ENCODE measurements at places on chromosomes 6 and 20.

DNA sequence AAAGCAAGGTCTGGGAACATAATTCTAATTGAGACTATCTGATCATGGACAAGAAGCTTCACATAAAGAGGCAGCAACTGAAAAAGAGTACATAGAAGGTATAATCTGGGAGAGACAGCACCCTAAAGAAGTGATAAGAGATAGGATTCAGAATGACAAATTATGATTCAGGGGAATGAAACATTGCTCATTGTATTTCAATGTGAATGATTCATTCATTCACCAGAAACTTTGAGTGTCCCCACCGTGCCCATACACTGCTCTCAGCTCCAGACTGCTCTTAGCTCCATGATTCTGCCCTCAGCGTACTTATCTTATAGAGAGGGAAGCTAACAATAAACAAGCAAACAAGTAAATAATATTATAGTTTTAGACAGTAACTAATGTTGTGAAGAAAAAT is 329.3 kb upstream of the IRAK1BP1 start:
- no peak for DNase-seq

GRCh38 chr20:16167423-16168130 is 405.7 kb downstream of the KIF16B start:
- DNase-seq: no peak

DNA sequence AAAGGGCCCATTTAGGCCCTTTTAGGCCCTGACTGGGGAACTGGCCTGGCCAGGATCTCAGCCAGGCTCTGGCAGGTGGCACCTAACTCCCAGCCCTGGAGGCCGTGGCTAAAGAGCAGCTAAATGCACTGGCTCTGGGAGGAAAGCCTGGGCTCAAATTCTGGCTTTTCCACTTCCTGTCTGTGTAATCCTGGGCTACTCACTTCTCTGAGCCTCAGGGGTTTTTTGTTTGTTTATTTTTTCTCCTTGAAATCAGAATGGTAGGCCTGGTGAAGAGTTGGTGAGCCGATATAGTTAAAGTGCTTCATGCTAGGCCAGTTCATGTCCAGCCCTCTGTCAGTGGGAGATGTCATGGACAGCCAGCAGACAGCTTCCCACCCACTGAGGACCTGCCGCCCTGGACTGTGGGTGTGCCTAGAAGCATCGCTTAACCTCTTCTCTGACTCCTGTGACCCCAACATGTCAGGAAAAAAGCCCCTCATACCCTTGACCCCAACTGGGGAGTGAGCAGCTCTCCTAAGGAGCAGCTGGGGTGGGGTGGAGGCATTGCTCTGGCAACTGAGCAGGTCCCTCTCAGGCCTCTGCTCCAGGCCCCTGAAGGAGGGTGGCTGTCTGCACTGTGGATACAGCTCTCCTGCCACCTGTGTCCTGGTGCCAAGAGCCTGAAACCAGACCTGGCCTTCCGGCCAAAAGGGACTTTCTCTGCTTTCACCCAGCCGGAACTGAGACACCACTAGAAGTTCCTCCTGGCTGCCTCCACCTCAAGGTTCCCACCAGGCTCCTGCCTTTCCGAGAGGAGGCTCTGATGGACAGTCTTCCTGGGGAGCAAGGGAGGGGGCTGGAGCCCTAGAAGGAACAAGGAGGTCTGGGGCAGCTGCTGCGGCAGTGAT is 57.2 kb upstream of the MYL9 start:
- no peak for DNase-seq

- no peak for DNase-seq
These were observed 94.3 kb downstream of the RAMACL start for GRCh38 chr6:166492092-166492741.

DNA sequence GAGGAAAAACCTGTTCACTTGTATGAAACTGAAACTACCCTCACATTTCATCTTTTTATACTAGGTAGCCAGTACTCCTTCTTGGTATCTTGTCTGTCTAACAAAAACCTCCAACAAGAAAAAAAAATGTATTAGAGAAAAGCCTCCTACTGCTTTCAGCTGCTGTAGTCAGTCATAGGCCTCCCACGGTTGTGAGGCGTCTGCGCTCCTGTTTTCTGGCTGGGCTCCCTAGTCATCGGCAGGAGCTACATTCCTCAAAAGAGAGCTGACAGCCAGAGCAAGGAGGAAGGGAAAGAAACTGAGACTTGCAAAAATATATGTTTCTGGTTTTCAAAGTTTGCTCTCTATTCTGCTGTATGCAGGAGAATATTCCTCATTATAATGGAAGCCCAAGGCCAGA is 517.0 kb downstream of the LMBRD1 start:
- DNase-seq: no peak

DNA sequence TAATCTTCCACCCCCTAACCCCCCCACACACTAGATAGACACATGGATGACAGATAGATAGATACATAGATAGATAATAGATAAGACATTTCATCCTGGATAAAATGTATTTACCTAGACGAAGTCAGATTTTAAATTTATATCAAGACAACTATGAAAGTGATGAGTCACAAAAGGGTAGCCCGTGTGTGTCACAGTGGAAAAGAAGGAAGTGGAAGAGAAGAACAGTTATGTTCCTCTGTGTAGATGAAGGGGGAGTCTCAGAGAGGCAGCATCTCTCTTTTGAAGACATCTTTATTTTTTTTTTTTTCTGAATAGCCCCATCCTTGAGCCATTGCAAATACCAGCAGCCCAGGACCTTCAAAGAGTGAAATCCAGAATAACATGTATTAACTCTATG is 121.7 kb upstream of the VGLL2 start:
- DNase-seq: no peak

DNA sequence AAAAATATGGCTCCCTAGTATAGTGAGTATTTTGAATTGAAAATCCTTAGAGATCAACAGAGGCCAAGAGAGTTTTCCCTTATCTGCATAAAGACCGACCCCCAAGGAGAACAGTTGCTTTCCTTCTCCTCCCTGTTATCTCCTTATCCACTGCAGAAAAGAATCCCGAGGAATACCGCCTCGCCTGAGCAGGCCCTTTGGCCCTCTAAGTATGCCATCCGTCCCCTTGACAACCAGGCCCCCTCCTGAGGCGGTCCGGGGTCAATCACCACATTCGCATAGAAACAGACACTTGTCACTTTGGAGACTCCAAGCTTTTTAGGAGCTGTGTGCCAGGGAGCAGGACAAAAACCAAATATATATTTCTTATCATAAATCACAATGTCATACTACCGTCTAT is 15.9 kb upstream of the GGTLC1 start:
- DNase-seq: no peak

GRCh38 chr6:166488076-166488685 is 98.3 kb downstream of the RAMACL start:
- no peak for DNase-seq

GRCh38 chr6:87722540-87723169 is 20.6 kb upstream of the AKIRIN2 start:
- no peak for DNase-seq

DNA sequence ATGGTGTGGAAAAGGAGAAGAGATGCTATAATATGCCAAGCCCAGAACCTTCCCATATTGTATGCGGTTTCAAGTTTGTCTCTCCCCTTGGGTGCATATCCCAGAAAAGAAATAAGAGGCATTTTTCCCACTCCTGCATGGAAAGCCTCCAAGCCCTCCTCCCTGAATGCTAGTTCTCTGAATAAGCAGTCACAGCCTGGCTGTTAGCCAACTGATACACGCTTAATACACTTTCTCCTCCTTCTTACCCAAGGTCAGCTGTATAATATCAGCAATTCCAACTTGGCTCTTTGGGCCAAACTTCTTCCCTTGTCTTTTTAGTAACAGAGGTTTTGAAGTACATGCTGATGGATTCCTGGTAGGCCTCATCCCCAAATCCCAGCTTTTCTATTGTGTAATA is 440.1 kb downstream of the EPHA7 start:
- DNase-seq: no peak

DNA sequence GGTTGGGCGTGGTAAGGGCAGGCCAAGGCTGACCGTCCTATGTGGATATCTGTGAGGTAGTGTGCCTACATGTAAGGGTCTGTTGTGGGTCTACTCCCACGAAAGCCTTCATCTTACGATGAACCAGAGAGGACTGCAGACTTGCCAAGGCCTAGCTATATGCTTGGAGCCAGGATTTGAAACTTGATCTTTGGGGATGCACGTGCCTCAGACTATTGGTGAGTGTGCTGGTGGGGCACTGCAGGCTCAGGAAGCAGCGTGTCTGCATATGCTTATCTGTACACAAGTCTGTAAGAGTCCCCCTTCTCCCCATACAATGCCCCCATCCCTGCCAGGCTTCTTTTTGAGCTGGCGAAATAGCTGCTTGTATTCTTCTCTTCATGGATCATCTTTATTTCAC is 17.9 kb downstream of the PLCG1 start:
- DNase-seq: no peak

DNA sequence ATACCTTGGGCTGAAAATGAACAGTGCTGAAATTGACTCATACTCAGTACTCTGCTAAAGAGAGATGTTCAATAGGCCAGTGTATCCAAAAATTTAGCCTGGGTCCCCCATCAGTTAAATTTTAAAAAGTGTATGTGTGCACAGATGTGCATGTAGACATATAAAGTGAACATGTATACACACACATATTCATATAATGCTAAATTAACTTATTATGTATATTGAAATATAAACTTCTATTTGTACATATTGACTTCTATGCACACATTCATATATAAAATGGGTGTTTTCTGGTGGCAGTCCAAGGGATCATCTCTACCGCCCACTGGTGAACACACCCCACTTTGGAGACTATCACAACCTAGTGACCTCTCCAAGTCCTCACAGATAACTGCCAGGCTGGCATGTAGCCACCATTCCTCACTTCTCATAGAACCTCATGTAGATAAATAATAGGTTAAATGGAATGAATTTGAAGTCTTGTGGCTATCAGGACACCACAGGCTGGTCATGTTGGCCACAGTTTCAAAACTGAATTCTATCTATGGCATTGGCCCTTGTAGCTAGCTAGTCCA is 8.8 kb downstream of the SLC22A16 start:
- DNase-seq: no peak

DNA sequence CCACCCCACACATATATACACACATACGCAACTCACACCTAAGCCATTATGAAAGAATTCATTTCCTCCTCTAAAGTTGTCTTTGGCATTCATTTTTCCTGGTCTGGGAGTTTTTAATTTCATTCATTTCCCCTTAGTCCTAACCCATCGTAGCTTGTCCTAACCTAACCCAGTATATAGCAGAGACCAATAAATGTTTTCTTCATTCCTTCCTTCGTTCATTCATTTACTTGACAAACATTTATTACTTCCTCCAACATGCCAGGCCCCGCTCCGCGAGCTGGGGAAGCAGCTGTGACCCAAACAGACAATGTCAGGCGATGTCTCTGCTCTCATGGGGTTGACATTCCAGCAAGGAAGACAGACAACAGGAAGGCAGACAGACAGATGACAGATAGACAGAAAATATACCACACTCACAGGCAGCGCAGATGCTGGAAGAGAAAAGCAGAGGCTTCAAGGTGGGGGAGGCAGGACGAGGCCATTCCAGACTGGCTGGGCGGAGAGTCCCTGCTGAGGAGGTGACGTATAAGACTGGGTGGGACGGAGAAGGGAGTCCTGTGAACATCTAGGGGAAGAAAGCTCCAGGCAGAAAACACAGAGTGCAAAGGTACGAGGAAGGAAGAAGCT is 33.7 kb upstream of the SIRPA start:
- DNase-seq: no peak

GRCh38 chr6:117840541-117840983 is 66.5 kb upstream of the SLC35F1 start:
- DNase-seq: no peak

GRCh38 chr6:144824018-144824417 is 538.9 kb downstream of the UTRN start:
- no peak for DNase-seq

GRCh38 chr6:39451831-39452230 is 129.3 kb upstream of the KCNK16 start:
- no peak for DNase-seq

Data from NCI-H1417 treated with DMSO at 0.1 percent for 48 hours (cell line).